NCI-H460 (cell line): ENCODE measurements at places on chromosomes 5 and 9. TPM values are rescaled to one million over a fixed set of nuclear protein-coding genes. Genes with fewer than 3 reads are reported as not detected.

Gene STK32A
- 0.32 and 0.43 TPM in 2 replicates for total RNA-seq

DNA sequence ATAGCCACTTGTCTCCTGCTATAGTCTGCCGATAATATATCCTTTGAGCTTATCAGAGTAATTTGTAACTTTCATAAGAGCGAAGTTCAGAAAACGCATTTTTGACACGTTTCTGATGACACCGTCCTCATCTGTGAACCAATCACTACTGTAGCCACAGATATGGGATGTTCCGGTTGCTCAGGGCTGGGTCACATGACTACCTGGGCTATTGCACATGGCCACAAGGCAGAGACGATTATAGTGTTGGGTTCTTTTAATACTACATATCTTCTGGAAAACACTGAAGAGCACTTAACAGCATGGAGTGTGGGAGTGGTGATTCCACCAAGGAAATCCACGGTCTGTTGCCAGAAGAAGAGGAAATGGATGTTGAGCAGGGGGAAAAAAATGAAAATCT is 115.0 kb upstream of the ADRA1B start:
- DNase-seq, result no peak

DNA sequence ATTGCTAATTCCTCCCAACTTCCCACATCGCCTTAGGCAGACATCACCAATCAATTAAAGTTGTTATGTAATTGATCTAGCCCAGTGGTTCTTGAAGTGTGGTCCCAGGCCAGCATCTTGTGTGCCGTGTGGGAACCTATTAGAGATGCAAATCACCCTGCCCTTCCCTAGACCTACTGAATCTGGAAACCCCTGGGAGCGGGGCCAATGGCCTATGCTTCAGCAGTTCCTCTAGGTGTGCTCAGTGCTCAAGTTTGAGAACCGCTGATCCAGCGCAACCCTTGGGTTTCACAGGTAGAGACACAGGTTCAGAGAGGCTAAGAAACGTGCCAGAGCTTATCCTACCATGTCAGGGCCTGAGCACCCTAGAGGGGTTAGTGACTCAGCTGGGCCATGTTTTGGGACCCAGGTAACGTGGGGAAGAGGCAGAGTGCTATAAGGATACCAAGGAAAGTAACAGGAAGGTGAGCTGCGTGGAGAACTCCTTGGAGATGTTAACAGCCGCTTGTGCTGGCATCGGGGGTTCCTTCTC is 4.4 kb downstream of the SLC34A1 start:
- no peak for DNase-seq

GRCh38 chr9:98880311-98881015 is 63.2 kb upstream of the COL15A1 start:
- no peak for DNase-seq

Gene NEURL1B
- total RNA-seq, result 2.3 and 2.4 TPM in 2 replicates

GRCh38 chr5:156991714-156992113 is 28.7 kb upstream of the TIMD4 start:
- no peak for DNase-seq

Gene LCN15
- total RNA-seq, result not detected in 2 replicates

DNA sequence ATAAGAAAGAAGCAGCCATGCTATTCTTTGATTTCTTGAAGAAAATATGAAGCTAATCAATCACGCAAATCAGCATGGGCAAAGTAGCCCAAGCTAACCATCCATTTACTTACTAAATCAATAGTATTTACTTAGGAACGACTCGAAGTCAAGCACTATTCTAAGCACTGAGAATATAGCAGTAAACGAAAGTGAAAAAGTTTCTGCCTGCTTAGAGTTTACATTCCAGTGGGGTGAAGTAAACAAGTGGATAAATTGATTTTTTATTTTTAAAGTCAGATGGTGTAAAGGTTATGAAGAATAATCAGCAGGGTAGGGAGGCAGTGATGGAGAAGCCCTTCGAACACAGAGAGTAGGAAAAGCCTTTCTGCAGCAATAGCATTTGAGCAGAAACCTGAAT is 5.5 kb downstream of the TSTD2 start:
- no peak for DNase-seq

GRCh38 chr9:3980212-3980611 is 319.7 kb downstream of the GLIS3 start:
- DNase-seq, result no peak

Gene TAF11L5
- total RNA-seq, result not detected in 2 replicates

DNA sequence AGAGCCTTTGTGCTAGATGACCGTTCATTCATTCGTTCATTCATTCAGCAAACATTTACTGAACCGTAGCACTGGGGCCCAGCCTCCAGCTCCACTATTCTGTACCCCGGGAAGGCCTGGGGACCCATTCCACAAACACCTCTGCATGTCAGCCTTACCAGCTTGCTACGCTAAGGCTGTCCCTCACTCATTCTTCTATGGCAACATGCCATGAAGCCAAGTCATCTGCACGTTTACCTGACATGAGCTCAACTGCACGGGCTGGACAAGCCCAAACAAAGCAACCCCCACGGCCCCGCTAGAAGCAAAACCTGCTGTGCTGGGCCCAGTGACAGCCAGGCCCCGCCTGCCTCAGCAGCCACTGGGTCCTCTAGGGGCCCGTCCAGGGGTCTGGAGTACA is 6.0 kb downstream of the CEL start:
- DNase-seq, result no peak

GRCh38 chr9:85524531-85524930 is 217.2 kb downstream of the AGTPBP1 start:
- DNase-seq, result no peak

- no peak for DNase-seq
Observed at GRCh38 chr5:128237000-128237399, 153.4 kb downstream of the SLC12A2 start.

DNA sequence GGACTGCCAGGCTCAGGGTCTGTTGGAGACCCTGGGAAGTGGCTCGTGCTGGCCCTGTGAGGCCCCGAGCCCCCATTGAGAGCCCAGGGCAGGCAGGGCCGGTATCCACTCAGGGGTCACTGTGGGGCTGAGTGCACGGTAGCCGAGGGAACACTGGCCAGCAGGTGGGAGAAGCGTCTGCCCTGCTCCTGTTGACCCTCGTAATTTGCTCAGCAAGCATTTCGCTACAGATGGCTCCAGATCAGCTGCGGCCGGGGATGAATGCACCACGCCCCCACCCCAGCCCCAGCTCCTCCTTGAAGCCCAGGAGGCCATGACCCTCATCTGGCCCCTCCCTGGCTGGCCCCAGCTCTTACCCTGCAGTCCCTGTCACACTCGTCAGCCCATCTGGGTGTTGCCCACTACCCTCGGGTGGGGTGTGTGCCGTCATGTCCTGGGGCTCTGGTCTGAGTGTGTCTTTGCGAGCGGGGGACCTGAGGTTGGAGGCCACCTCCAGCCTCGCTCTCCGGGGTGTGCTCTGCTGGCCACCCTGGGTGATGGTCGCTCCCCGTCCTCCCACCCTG is 6.1 kb upstream of the NRARP start:
- no peak for DNase-seq

Gene DDX4
- total RNA-seq, result 0.14 TPM in 1 of 2 replicates, not detected in the other

GRCh38 chr9:109314011-109314531 is 6.8 kb downstream of the EPB41L4B start:
- DNase-seq, result no peak

DNA sequence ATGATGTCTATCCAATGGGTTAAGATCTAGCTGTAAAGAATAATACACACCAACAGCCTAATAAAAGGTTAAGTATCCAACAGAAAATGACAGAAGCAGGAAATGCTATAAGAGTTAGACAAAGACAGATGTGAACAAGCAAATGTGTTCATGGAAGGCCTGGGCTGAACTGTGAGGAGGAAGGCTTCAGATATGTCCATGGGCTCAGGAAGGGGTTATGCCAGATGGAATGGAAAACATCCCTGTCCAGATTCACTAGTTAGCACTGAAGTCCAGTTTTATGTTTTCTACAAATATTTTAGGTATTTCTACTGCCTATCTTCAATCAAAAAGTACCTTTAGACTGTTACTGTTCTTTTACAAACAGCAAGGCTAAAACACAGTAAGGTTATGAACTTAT is 27.1 kb downstream of the ERAP1 start:
- DNase-seq, result no peak

DNA sequence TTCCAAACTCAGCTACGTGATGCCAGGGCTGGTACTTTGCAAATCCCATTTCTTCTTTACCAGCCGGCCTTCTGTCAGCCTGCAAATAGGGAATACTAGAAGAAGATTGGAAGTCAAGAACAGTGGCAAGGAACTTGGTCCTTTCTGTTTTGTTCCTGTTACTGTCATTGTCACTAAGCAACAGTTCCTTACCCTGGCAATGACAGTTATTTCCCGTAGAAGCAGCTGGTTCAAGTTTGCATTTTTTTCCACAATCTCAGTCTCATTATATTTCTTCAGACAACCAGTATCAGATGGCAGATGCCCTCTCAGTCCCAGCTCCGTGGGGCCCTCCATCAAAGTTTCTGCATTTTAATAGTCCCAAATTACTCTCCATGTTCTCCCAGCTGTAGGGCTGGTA is 9.1 kb upstream of the C1QTNF2 start:
- DNase-seq, result no peak

Gene OBP2B
- not detected in 2 replicates for total RNA-seq

DNA sequence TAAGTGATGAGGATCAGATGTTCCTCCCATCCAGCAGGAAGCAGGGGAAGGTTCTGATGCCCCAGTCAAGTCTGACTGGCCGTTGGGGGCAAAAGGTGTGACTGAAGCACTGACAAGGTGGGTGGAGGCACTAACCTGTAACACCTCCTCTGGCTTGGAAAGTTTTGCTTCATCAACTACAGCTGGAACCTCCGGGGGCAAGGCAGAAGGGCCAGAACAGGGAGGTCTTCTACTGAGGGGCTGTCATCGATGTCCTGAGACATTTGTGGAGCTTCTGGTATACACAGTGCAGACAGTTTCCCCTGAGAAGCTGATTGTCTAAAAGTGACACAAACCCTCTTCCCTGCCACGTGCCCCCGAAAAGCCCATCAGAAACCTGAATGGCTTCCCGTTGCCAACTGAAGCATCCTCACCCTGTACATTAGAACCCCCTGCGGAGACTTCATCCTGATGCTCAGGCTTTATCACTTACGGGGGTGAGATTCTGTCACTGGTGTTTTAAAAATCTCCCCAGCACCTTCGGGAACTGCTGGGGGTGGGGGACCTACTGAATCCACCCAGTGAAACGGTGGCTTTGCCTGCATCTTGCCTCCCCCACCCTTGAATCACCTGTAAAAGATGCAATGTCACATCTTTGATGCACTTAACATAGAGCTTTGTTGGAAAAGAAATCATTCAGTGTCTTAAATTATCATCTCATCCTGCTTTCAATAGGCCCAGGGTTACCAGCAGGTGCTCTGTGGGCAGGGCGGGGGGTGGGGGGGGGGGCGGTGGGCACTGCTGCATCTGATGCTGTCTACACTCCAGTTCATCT is 24.6 kb downstream of the TRAF1 start:
- DNase-seq, result no peak

DNA sequence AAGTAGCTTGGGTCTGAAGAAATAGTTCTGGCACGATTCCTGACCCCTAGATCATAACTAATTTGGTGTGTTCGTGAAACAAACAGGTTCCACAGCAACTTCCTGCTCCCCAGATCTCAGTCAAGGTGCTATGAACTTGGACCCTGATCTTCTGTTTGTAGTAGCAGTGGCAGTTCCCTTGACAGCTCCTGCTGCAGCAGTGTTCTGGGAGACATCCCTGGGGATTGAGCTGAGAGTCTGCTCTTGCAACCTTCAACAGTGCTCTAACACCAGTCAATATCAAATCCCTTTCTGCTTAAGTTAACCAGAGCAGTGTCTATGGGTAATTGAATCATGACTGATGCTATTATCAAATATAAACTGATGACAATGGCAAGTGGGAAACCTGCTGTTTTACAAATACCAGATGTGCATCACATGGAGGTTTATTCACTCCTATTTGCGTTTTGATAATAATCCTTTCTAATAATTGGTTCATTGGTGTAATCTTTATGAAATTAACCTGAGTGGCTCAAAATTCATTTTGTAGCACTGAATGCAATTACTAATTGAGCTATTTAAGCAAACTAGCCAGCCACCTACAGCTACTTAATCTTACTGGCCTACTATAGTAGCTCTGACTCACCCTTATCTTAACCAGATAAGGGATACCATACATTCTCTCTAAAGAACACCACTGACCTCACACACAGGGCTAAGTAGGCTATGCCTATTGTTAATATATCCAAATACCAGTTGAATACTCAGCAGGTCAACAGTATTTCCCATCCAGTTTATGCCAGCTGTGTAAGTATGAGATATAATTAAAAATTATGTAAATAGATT is 21.9 kb downstream of the KDM4C start:
- no peak for DNase-seq

DNA sequence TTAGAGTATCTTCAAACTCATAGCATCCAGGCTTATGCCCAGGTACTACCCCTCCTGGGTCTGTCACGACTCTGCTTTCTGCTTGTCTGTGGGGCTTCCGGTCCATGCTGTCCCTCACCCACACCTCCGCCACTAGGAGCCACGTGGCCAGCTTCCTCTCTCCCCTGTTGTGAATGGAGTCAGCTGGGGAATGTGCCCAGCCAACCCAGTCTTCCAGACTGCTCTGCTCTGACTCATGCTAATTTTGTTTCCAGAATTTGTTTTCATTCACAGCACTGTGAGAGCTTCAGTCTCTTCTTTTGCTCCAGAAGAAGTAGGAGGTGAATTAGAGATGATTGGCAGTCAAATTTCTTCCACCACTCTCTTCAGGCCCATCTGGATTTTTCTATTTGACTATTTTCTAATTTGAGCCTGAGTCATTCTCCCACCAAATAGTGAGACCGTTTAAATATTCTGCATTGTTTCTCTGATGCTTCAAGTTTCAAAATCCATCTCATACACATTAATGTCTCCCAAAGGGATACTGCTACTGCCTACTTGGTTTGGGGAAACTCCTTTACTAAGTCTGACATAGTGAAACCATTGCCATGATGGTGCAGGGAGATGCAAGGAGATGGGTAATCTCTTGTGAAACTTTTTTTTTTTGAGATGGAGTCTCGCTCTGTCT is 424.1 kb upstream of the KIF2A start:
- DNase-seq, result no peak

Gene CCL21
- not detected in 2 replicates for total RNA-seq

Gene PCDHAC1
- total RNA-seq, result 0.92 and 1.1 TPM in 2 replicates

DNA sequence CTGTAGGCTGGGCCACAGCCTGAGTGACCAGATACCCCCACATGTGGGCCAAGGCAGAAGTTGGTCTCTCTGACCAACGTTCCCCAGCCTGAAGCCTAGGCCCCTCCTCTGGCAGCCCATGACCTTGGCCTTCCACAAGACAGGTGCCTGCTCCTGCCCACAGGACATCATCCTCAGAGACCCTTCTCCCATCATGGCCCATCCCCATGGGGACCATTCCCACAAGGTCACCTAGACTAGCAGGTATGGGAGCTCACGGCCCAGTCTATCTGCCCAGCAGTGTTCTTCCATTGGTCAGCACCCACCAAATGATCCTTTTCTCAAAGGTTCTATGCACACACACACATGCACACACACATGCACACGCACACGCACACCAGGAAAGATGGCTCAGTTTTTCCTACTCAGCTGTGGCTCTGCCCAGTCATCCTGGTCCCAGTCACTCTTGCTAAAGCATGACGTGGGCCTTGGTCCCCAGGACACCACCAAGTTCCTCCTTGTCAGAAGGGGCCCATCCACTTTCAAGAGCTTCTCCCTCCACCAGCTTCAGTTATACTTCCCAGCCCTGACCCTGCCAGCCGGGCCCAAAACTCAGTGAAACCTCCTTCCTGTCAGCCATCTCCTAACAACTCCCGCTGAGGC is 65.4 kb downstream of the PAX5 start:
- no peak for DNase-seq

- DNase-seq, result no peak
Observed at GRCh38 chr9:70971723-70972122, 149.7 kb downstream of the TRPM3 start.

Gene QRFP
- total RNA-seq, result not detected in 2 replicates

Gene SLC34A3
- total RNA-seq, result not detected in 2 replicates

- no peak for DNase-seq
Observed at GRCh38 chr9:26520141-26520540, 372.5 kb downstream of the CAAP1 start.

- DNase-seq, result no peak
Observed at GRCh38 chr5:179435731-179436315, 90.6 kb upstream of the ADAMTS2 start.
